Activated naive CD4-positive, alpha-beta T cell treated with anti-CD3 and anti-CD28 coated beads, Interleukin-2, amount 10 ng/mL, durations not matched to agents 7 days and 5 days (primary cell): ENCODE measurements at places on chromosomes 5 and 9.

GRCh38 chr5:170149206-170149515, 43.5 kb downstream of the FOXI1 start:
- no peak overlapping the region for H3K4me3 ChIP-seq
- H3K4me1 ChIP-seq = no peaks in the 10 kb centered on the region
- H3K27me3 ChIP-seq = peaks cover 7% of the 10 kb centered on the region
- no peaks in the 10 kb centered on the region for H3K36me3 ChIP-seq

GRCh38 chr5:143606043-143606752, 202.7 kb upstream of the NR3C1 start:
- peak overlapping the region; percentile 90 for H3K27ac ChIP-seq
- H3K36me3 ChIP-seq = peaks cover 8% of the 10 kb centered on the region
- H3K4me1 ChIP-seq = peaks cover 32% of the 10 kb centered on the region
- H3K4me3 ChIP-seq = no peak overlapping the region

- no peaks in the 10 kb centered on the region for H3K27me3 ChIP-seq
- H3K27ac ChIP-seq = peak overlapping the region; percentile 93
- peaks cover 55% of the 10 kb centered on the region for H3K4me1 ChIP-seq
- H3K4me3 ChIP-seq = peak overlapping the region; percentile 84
- peak; percentile 64 for DNase-seq
Measured at GRCh38 chr5:36876965-36877666, 547 bp downstream of the NIPBL start.

GRCh38 chr5:78654386-78654785, 5.8 kb upstream of the LHFPL2 start:
- H3K27ac ChIP-seq = no peak overlapping the region
- no peak overlapping the region for H3K4me3 ChIP-seq
- peaks cover 43% of the 10 kb centered on the region for H3K27me3 ChIP-seq
- no peak for DNase-seq

DNA sequence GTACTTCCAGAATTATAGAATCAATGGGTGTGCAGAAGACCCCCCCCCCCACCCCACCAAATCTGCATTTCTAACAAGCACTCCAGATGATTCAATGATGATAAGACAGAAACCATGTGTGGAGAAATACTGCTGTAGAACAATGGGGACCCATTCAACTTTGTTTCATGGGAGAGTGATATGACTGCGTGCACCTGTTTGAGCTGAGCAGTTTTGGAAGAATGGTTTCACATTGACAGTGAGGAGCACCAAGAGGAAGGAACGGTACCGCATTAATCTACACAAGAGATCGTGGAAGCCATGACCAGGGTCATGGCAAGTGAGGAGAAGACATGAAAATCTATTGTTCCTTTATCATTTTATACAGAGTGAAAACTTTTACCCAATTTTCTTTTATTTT, 202.7 kb downstream of the CD180 start:
- DNase-seq = no peak
- H3K27me3 ChIP-seq = no peaks in the 10 kb centered on the region
- no peak overlapping the region for H3K4me3 ChIP-seq

DNA sequence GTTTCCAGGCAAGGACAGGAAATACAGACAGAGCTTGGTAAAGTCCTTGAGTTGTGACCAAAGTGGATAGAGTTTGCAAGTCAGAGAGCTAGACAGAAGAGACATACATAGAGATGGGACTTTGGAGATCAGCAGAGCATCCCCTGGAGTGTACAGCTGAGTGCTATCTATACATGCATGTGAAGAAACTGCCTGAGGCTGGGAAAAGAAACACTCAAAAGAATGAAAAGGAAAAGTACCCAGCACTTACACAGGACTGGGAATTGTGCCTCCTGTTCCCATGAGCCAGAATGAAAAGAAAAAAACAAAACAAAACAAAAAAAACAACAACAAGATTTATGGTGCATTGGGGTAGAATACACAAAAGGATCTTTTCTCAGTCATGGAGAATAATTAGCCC, 606.4 kb downstream of the ZNF608 start:
- no peak overlapping the region for H3K4me3 ChIP-seq
- H3K27ac ChIP-seq = no peak overlapping the region
- no peaks in the 10 kb centered on the region for H3K36me3 ChIP-seq
- no peaks in the 10 kb centered on the region for H3K4me1 ChIP-seq

DNA sequence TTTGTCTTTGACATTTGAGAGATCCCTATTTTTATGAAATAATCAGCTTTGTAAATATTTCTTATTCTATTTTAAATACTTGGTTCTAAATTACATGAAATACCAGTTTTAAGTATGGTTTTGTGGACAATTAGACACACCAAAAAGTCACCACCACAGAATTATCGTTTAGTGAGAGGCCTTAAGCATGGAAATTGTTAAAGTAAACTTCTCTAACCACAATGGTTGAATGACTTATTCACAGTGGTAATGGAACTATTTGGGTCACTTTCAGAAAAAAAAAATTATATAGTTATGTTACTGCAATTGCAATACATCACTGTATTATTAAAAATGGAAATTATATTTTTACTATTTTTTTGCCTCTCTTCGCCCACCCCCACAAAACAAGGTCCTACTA, 1252.5 kb downstream of the EFNA5 start:
- H3K4me3 ChIP-seq = no peak overlapping the region
- no peaks in the 10 kb centered on the region for H3K4me1 ChIP-seq
- H3K36me3 ChIP-seq = no peaks in the 10 kb centered on the region
- no peaks in the 10 kb centered on the region for H3K27me3 ChIP-seq
- DNase-seq = no peak

GRCh38 chr9:123984802-123985201, 26.8 kb upstream of the LHX2 start:
- H3K27ac ChIP-seq = no peak overlapping the region
- no peak for DNase-seq
- peaks cover 47% of the 10 kb centered on the region for H3K27me3 ChIP-seq
- H3K4me3 ChIP-seq = no peak overlapping the region

GRCh38 chr9:116942593-116943061, 255.5 kb downstream of the TRIM32 start:
- no peaks in the 10 kb centered on the region for H3K27me3 ChIP-seq
- DNase-seq = no peak
- H3K4me1 ChIP-seq = no peaks in the 10 kb centered on the region
- no peak overlapping the region for H3K27ac ChIP-seq
- no peaks in the 10 kb centered on the region for H3K36me3 ChIP-seq

DNA sequence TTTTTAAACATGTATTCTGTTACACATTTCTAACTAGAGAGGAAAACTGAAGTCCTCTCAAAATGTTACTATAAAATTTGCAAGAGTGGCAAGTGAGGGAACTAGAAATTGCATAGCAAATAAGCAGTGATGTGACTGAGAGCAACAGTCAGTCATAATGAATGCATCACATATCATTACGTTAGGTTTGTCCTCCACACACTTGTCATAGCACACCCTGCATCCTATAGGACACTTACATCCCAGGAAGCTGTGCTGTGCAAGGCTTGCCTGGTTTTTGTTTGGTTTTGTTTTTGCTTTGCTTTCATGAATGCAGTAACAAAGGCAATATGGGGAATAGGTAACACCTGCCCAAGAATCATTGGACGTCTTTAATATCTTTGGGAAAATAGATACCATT, 10.8 kb downstream of the NFIB start:
- no peaks in the 10 kb centered on the region for H3K36me3 ChIP-seq
- peaks cover 14% of the 10 kb centered on the region for H3K27me3 ChIP-seq
- no peak overlapping the region for H3K27ac ChIP-seq
- no peaks in the 10 kb centered on the region for H3K4me1 ChIP-seq
- DNase-seq = no peak

- H3K4me1 ChIP-seq = peaks cover 29% of the 10 kb centered on the region
- no peak for DNase-seq
- no peak overlapping the region for H3K27ac ChIP-seq
- H3K27me3 ChIP-seq = no peaks in the 10 kb centered on the region
- no peak overlapping the region for H3K4me3 ChIP-seq
Measured at GRCh38 chr5:37494756-37495155, 115.6 kb downstream of the WDR70 start.

- no peaks in the 10 kb centered on the region for H3K4me1 ChIP-seq
- no peaks in the 10 kb centered on the region for H3K36me3 ChIP-seq
- H3K27me3 ChIP-seq = no peaks in the 10 kb centered on the region
- no peak overlapping the region for H3K4me3 ChIP-seq
- no peak for DNase-seq
- no peak overlapping the region for H3K27ac ChIP-seq
Measured at GRCh38 chr5:127612441-127613141, 36.3 kb upstream of the CTXN3 start.

- H3K4me1 ChIP-seq = no peaks in the 10 kb centered on the region
- H3K27me3 ChIP-seq = peaks cover 81% of the 10 kb centered on the region
- no peak overlapping the region for H3K27ac ChIP-seq
- H3K36me3 ChIP-seq = no peaks in the 10 kb centered on the region
- no peak for DNase-seq
- H3K4me3 ChIP-seq = no peak overlapping the region
Measured at GRCh38 chr9:89635816-89636215, 31.0 kb downstream of the GADD45G start.

DNA sequence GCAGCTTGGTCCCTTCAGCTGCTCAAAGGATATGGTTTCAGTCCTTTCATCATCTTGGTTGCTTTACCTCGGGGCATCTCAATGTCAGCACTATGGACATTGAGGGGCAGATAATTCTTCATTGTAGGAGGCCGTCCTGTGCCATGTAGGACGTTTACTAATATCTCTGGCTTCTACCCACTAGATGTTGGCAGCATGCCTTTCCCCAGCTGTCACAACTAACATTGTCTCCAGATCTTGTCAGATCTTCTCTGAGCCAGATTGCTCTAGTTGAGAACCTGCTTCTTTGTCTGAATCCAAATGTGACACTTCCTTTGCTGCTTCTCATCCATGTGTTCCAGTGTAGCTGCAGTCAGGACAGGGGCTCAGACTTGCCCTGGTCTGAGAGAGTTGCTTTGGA, 10.3 kb downstream of the PTPA start:
- H3K4me1 ChIP-seq = peaks cover 4% of the 10 kb centered on the region
- no peaks in the 10 kb centered on the region for H3K27me3 ChIP-seq
- no peak overlapping the region for H3K4me3 ChIP-seq
- H3K27ac ChIP-seq = no peak overlapping the region
- peaks cover 31% of the 10 kb centered on the region for H3K36me3 ChIP-seq
- no peak for DNase-seq

- no peak for DNase-seq
- no peak overlapping the region for H3K27ac ChIP-seq
- H3K4me1 ChIP-seq = no peaks in the 10 kb centered on the region
- no peak overlapping the region for H3K4me3 ChIP-seq
- no peaks in the 10 kb centered on the region for H3K36me3 ChIP-seq
Measured at GRCh38 chr9:76338418-76338817, 55.8 kb downstream of the RFK start.

DNA sequence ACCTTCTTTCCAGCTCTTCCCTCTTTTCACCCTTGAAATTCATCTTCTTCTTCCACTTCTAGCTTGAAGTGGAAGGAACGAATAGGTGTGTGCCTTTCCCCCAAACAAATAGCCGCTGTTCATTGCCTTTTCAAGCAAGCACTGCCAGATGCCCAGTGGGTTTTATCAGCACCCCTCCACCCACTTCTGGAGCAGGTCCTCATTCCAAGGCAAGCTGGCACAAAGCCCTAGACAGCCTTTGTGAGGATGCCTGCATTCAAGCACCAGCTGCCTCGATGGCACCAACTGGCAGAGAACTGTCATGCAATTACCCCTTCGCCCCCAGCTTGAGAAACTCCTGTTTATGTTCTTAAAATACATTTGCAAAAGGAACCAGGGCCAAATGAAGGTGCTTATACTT, 36.5 kb downstream of the SERINC5 start:
- H3K4me3 ChIP-seq = no peak overlapping the region
- H3K27ac ChIP-seq = peak overlapping the region; percentile 91
- H3K27me3 ChIP-seq = no peaks in the 10 kb centered on the region

DNA sequence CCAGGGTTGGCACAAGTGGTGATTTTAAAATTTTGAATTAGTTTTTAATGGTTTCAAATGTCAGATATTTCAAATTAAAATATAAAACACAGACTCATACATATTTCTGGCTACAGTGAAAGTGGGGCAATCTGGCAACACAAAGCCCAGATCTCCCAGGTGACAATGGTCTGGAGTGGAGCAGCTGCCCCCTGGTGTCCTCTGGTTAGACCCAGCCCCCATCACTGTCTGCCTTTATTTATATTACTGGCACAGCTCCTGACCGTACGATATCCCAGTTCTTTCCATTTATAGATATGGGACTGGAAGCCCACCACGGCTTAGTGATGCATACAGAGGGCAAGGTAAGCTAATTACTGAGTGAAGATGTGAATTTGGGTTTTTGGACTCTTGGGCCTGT, 37.3 kb downstream of the MACIR start:
- H3K4me1 ChIP-seq = no peaks in the 10 kb centered on the region
- no peak overlapping the region for H3K4me3 ChIP-seq
- DNase-seq = no peak
- H3K36me3 ChIP-seq = no peaks in the 10 kb centered on the region
- peaks cover 4% of the 10 kb centered on the region for H3K27me3 ChIP-seq

DNA sequence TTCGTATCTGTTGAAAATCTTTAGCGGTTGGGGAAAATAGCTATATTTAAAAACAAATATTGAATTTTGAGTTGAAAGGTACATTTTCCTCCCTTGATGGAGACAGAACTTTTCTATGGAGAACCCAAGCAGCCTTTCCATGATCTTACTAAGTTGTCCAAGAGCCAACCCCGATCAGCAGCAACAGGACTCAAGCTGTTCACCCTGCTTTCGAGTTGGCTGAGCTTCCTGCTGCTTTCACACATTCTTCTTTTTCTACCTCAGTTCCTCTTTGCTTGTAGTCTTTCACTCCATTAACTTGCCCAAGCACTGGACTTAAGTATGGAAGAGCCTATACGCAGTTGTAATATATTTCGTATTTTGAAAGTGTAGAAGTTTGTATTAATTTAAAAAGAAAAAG, 59.4 kb downstream of the IL6ST start:
- H3K27me3 ChIP-seq = no peaks in the 10 kb centered on the region
- peaks cover 2% of the 10 kb centered on the region for H3K4me1 ChIP-seq
- peaks cover 42% of the 10 kb centered on the region for H3K36me3 ChIP-seq
- no peak for DNase-seq
- H3K4me3 ChIP-seq = no peak overlapping the region

DNA sequence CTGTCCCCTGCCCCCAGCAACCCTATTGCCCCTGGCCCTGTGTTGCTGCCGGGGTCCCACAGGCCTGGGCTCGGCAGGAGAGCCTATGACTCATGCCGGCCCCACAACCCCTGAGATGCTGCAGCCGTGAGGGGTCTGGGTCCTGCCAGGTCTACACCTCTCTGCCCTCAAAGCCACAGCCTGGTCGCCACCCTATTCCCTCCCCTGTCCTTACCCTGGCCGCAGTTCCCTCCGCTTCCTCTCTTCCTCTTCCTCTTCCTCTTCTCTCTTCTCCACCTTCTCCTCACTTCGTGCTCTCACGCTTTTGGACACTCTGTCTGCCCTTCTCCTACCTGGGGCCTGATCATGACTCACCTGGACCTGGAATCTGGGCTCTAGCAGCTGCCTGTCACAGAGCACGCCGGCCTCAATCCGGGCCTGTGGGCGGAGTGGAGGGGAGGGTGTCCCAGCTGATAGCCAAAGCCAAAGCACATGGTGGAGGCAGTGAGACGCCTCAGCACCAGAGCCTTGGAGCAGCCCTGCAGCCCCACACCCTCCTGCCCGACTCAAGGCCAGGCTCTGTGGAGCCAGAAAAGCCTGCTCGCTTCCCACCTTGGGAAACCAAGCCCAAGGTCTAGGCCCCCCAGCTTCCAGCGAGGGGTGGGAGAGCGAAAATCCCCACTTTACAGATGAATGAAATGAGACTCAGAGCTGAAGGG, 26.8 kb upstream of the CSF1R start:
- no peak for DNase-seq
- peaks cover 32% of the 10 kb centered on the region for H3K27me3 ChIP-seq
- H3K4me3 ChIP-seq = no peak overlapping the region
- no peaks in the 10 kb centered on the region for H3K36me3 ChIP-seq
- H3K4me1 ChIP-seq = no peaks in the 10 kb centered on the region
- H3K27ac ChIP-seq = no peak overlapping the region
